Liver (tissue), 10 donors: ENCODE measurements at places on chromosomes 2 and 18. TPM values are rescaled to one million over a fixed set of nuclear protein-coding genes. Genes with fewer than 3 reads are reported as not detected.

Gene LRRC30
- total RNA-seq, result not detected

Gene TTL
- 7.2 TPM for total RNA-seq

Gene NAT8
- 27.6 TPM for total RNA-seq

DNA sequence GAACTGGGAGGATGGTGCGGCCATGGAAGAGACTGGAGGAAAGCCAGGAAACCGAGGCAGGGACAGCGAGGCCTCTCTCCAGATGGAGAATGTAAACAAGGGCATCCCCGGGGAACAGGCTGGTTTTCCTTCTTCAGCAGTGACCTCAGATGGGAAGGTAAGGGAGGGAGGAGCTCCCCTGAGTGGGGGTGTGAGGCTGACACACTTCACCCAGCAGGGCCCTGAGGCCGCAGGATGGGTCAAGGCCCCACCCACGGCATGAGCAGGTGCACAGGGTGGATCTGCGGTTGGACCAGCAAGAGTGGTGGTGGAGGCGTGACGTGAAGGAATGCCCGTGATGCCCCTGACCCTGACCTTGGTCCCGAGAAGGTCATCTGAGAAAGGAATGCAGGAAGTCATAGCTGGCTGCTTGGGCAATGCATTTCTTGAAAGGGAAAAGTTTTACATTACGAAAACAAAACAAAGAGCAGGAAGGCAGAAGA lies 48.1 kb downstream of the ADCY3 start:
- peaks cover 2% of the 10 kb centered on the region for H3K4me1 ChIP-seq
- no peaks in the 10 kb centered on the region for H3K36me3 ChIP-seq
- no peak overlapping the region for H3K27ac ChIP-seq

DNA sequence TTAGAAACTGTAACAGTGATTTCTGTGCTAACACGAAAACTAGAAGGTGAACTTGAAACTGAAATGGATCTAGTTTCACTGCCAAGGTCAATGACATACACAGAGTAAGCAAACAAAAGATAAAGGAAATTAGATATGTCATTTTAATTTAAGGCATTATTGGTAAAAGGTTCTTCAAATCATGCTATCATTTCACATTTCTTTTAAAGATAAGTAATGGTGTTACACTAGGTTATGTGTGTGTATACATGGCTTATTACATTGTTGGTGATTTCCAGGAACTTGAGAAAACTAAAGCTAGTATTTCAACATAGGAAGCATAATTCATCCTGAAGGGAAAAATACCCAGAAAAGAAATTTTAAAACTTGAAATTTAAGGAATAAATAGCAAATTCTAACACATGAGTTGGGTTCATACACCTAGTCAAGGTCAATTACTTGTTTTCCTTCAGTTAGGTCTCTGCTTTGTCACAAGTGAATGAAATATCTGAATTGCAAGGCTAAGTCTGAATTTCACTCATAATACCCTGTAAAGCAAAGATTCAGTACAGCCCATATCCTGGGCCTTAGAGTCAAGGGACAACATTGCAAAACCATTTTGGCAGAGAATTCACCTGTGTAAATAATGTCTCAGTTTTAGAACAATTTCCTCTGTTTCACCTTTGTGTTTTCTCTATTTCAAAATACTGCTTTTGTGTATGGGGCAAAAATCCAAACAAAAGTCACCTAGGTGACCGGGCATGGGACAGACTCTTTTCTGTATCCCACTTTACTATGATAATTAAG lies 141.6 kb downstream of the SRBD1 start:
- H3K36me3 ChIP-seq, result no peaks in the 10 kb centered on the region
- peak overlapping the region; percentile 83 for H3K27ac ChIP-seq
- H3K4me1 ChIP-seq, result peaks cover 12% of the 10 kb centered on the region
- no peak overlapping the region for H3K4me3 ChIP-seq
- DNase-seq, result no peak
- no peaks in the 10 kb centered on the region for H3K27me3 ChIP-seq

DNA sequence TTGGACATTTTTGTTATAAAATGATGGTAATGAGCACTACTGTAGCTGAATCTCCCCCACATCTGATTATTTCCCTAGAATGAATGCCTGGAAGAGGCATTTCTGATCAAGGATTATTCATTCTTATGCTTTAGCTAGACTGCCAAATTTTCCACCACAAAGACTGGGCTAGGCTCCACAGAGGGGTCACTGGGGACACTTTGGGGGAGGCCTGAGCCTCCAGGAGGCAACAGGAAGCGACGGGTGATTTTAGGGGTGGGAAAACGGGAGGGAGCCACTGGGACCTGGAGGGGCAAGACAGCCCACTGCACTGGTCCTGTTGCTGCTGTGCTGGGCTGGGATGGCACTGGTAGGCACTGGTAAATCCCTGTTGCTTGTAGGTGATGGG lies 2.4 kb upstream of the ASB1 start:
- no peaks in the 10 kb centered on the region for H3K27me3 ChIP-seq
- no peaks in the 10 kb centered on the region for H3K36me3 ChIP-seq
- no peak for DNase-seq
- no peak overlapping the region for H3K27ac ChIP-seq
- no peak overlapping the region for H3K4me3 ChIP-seq

- H3K27me3 ChIP-seq, result no peaks in the 10 kb centered on the region
- H3K27ac ChIP-seq, result no peak overlapping the region
- H3K4me3 ChIP-seq, result no peak overlapping the region
- H3K36me3 ChIP-seq, result no peaks in the 10 kb centered on the region
- no peak for DNase-seq
- H3K4me1 ChIP-seq, result no peaks in the 10 kb centered on the region
Observed at GRCh38 chr2:239749272-239749873, 275.8 kb downstream of the NDUFA10 start.

- no peaks in the 10 kb centered on the region for H3K27me3 ChIP-seq
- H3K4me3 ChIP-seq, result no peak overlapping the region
- no peaks in the 10 kb centered on the region for H3K36me3 ChIP-seq
Observed at GRCh38 chr2:231184319-231184718, 14.1 kb upstream of the ARMC9 start.

GRCh38 chr18:32437100-32437834 lies 33.4 kb downstream of the GAREM1 start:
- no peaks in the 10 kb centered on the region for H3K27me3 ChIP-seq
- no peak overlapping the region for H3K27ac ChIP-seq
- H3K4me1 ChIP-seq, result peaks cover 41% of the 10 kb centered on the region
- no peak for DNase-seq

GRCh38 chr2:19932928-19933327 lies 31.1 kb upstream of the TTC32 start:
- no peaks in the 10 kb centered on the region for H3K4me1 ChIP-seq
- H3K27ac ChIP-seq, result no peak overlapping the region
- no peaks in the 10 kb centered on the region for H3K27me3 ChIP-seq
- H3K4me3 ChIP-seq, result no peak overlapping the region
- no peak for DNase-seq
- H3K36me3 ChIP-seq, result no peaks in the 10 kb centered on the region

GRCh38 chr2:108594132-108594981 lies 60.1 kb downstream of the LIMS1 start:
- no peaks in the 10 kb centered on the region for H3K36me3 ChIP-seq
- H3K27me3 ChIP-seq, result no peaks in the 10 kb centered on the region
- no peak overlapping the region for H3K4me3 ChIP-seq
- no peak for DNase-seq

DNA sequence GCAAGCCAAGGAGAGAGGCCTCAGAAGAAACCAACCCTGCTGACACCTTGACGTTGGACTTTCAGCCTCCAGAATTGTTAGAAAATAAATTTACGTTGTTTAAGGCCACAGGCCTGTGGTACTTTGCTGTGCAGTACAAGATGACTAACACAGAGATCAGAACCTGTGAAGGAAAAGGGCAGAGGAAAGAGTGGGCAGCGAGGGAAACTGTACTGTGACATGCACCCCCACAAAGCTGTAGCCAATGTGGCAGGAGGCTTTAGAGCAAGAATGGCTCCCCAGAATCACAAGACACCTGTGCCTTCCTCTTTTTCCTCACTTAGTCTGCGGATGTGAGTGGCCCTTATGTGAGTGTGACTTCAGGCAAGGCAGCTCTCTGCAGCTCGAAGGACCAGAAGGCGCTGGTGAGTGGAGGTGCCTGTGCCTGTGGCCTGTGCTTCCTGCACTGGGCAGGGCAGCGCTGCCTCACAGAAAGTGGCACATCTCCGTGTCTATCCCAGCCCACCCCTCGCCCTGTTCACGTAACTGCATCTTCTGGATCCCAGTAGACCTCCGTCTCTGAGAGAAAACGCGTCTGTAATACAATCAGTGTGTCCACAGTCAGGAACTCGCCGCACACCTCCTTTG lies 89.5 kb downstream of the MRPS9 start:
- no peaks in the 10 kb centered on the region for H3K36me3 ChIP-seq
- no peaks in the 10 kb centered on the region for H3K27me3 ChIP-seq
- DNase-seq, result no peak
- no peaks in the 10 kb centered on the region for H3K4me1 ChIP-seq
- no peak overlapping the region for H3K4me3 ChIP-seq
- no peak overlapping the region for H3K27ac ChIP-seq

GRCh38 chr18:2602844-2603243 lies 31.5 kb downstream of the NDC80 start:
- H3K4me3 ChIP-seq, result no peak overlapping the region
- H3K27me3 ChIP-seq, result no peaks in the 10 kb centered on the region
- H3K4me1 ChIP-seq, result no peaks in the 10 kb centered on the region
- DNase-seq, result no peak

GRCh38 chr18:39969803-39970494 lies 1985.1 kb upstream of the PIK3C3 start:
- no peaks in the 10 kb centered on the region for H3K27me3 ChIP-seq
- no peak overlapping the region for H3K4me3 ChIP-seq
- no peaks in the 10 kb centered on the region for H3K4me1 ChIP-seq

GRCh38 chr2:147017951-147018645 lies 826.7 kb upstream of the ACVR2A start:
- H3K4me3 ChIP-seq, result no peak overlapping the region
- no peaks in the 10 kb centered on the region for H3K4me1 ChIP-seq
- no peaks in the 10 kb centered on the region for H3K27me3 ChIP-seq
- DNase-seq, result no peak
